ENCODE measurements at places on chromosomes 6 and 20. TPM values are rescaled to one million over a fixed set of nuclear protein-coding genes. Genes with fewer than 3 reads are reported as not detected.

DNA sequence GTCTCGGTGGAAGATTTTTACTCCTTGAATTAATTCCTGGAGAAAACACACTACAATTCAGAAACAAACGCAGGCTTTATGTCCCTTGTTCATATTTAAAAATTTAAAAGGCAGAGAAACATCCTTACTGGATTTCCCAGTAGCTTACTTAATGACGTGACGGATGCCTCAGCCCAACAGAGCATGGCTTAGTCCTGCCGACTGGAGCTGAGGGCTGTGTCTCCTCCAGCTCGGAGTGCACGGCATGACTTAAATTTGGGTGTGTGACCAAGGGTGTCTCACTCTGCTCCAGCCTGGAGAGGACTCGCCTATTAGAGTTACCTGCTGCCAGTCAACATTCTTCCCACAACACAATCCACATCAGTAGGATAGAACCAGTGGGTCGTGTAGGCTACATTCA lies 107.1 kb downstream of the PSMB1 start:
- no peak for DNase-seq

DNA sequence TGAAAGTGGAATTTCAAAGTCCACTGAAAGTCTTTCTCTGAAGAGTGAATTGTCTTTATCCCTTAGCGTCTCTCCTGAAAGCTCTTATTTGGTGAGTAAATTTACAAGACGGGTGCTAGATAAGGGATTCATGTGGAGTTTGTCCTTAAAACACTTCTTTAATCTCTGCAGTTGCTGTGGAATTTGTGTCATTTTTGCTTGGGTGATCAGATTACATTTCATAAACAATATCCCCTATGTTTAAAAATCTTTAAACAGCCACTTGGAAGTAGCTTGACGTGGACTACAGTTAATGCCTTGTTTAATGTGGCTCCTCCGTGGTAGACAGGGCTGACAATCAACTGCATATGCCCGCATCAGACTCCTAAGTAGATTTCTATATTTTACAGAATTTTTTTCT lies 175.4 kb upstream of the ZNF217 start:
- no peak for DNase-seq

DNA sequence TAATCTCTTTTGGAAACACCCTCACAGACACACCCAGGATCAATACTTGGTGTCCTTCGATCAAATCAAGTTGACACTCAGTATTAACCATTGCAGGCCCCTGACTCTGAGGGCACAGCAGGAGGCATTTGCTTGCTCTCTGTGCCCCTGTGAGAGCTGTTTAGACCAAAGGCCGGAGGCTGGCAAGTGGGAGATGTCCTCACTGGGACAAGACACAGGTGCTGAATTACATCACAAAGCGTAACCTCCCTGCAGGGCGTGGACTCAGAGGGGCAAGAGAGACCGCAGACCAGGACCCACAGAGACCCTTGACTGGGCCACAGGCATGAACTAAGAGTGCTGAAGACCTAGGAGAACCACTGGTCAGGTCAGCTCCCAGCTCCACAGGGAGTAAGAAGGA lies at the start of gene CST8:
Gene CST8, plus strand, starts transcription at position 301 of the 400 bp plus-strand sequence. CDS start 551 bp downstream, outside the sequence.
- DNase-seq, result no peak

The APOBEC2 gene
- not detected for total RNA-seq

DNA sequence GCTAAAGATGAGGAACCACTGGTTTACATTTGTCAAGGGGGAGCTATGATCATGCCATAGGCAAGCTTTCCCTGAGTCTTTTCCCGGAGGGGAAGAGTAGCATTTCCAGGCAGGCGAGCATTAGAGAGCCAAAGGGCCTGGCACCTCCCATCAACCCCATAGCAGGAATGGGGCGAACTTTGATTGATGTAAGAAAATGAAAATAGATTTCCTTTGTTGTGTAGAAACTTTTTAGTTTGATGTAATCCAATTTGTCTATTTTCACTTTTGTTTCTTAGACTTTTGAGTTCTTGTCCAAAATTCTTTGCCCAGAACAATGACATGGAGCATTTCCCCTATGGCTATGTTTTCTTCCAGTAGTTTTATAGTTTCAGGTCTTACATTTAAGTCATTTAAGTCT lies 85.2 kb downstream of the CDH26 start:
- no peak for DNase-seq

- DNase-seq, result no peak
Measured at GRCh38 chr20:42857446-42857845, 332.3 kb downstream of the PTPRT start.

GRCh38 chr20:46607849-46608497 lies 43.3 kb downstream of the SLC13A3 start:
- DNase-seq, result no peak

GRCh38 chr6:119501798-119502483 lies 152.4 kb upstream of the MAN1A1 start:
- DNase-seq, result no peak

The GPX5 gene
- not detected for total RNA-seq

The RAET1E gene
- not detected for total RNA-seq

The MEI4 gene
- 0.41 TPM for total RNA-seq

- no peak for DNase-seq
Measured at GRCh38 chr20:48599106-48599747, 228.6 kb downstream of the PREX1 start.

- DNase-seq, result no peak
Measured at GRCh38 chr6:103142902-103143301, 1716.8 kb downstream of the HACE1 start.

- no peak for DNase-seq
Measured at GRCh38 chr6:3625149-3625979, 126.1 kb downstream of the PXDC1 start.

The DEFB110 gene
- total RNA-seq, result not detected

DNA sequence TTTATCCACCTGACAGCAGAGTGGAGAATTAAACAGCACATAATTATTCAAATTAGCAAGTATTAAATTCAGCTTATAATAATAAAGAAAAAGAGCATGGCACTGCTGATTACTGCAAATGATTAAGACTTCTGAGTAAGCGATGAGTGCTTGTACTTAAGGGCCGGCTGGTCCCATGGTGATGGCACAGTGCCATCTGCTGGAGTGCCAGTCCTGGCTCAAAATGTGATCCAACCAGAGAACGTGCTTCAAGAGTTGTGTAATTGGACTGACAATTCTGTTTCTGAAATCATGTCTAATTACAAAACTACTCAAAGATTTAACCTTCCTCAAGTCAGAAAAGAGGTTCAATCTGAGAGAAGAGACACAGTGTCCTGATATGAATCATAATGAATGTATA lies 181.6 kb upstream of the RGS17 start:
- DNase-seq, result no peak

The LGSN gene
- not detected for total RNA-seq

DNA sequence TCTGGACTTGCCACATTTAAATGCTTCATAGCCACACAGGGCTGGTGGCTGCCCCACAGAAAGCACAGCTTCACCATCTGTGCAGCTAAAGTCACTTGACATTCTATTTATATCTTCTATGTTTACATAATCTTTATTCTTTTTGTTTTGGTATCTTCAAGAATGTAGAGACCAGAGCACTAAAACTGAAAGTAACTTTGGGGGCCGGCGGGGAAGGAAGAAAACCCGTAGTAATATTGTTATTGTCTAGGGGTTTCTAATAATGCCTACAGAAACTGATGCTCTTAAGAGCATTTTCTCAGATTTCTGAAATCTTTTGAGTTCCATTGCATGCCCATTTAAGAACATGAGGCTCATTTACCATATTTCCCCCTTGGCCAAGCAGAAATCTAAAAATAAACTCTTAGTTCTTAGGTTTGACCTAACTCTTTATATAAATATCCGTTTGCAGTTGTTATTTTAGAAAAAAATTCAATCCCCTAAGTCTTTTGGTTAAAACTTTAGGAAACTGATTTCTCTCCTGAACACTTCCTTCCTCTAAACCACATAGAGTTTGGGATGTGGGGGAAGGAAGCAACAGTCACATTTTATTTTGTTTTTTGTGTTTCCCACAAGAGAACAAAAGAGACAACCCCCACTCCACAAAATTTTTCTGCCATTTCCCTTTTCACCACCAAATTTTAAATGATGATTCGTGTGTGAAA lies 207.6 kb downstream of the OGFRL1 start:
- no peak for DNase-seq

The GID8 gene
- total RNA-seq, result 48.6 TPM

The NXT1 gene
- total RNA-seq, result 30.9 TPM

DNA sequence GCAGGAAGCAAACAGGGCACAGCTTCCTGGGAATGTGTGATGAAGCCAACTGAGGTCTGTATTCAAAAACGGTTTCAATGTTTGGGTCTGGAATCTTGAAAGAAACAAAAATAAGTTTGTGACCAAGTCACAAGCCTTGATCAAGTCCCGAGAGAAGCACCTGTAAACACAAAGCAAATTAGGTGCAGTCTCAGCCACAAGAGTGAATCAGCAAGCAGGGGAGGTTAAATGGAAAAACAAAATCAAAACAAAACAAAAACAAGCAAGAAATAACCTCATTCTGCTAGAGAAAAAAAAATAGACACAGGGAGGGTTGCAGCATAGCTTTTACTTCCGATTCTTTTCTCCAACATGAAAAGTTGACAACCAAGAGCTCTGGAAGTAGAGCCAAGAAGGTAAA lies 201.7 kb downstream of the CLIC5 start:
- no peak for DNase-seq

GRCh38 chr6:105226598-105227294 lies 46.9 kb upstream of the POPDC3 start:
- DNase-seq, result no peak

DNA sequence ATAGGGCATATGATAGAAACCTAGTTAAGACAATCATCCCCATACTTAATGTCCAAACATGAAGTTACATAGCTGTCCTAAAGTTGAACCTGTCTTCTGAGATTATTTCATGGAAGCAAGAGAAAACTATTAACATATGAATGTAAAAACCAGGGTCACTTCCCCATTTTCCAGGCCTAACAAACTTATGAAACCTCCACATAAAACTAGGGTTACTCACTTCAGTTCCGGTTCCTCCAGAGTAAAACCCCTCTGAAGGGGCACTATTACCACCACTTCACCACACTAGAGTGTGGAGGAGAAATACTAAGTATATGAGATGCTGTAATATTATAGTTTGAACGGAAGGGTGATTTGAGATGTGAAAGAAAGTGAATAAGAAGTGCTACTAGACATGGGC lies 14.9 kb downstream of the PRKN start:
- DNase-seq, result no peak

DNA sequence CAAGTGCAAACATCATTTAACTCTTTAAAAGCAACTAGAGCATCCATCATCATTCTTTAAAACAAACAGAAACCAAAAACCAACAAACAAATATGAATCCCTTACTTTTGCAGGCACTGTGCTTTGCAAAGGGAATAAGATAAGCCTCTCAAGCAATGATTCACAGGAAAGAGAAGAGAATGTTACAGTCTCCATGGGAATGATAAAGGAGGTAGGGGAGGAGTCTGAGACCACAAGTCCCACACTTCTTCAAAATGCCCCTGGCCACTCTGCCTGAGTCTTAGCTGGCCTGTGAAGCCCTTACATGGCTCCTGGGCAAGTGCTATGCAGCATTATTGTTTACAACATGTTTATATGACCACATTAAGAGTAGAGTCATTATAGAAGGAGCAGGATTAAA lies 257.7 kb upstream of the MARCKS start:
- DNase-seq, result no peak

The FRS3 gene
- 1.2 TPM for total RNA-seq

GRCh38 chr6:135115411-135115810 lies 60.8 kb upstream of the HBS1L start:
- no peak for DNase-seq

The OR2B6 gene
- total RNA-seq, result not detected
